ENCODE measurements at places on chromosomes 5 and 9.
A peak's percentile ranks its signal among the peaks of the same experiment; 100 is the strongest.

GRCh38 chr5:135034236-135034962 is 371 bp upstream of the PITX1 start:
- no peak for DNase-seq

DNA sequence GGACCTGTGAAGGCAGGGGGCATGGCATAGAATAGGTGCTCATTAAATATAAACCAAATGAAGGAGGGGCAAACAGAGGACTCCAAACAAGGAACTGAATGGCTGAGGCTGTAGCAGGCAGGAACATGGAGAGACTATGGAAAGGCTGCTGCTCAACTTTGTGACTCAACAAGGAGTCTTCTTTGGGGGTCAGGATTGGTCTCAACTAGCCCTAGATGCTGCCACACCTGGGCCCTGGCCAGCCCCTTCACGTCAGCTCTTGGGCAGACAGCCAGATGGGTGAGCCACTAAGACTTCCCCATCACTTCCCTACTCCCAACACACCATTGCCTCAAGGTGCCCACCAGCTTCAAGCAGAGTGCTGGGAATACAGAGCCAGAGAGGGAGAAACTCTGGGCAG is 11.0 kb downstream of the RPP25L start:
- DNase-seq, result no peak

DNA sequence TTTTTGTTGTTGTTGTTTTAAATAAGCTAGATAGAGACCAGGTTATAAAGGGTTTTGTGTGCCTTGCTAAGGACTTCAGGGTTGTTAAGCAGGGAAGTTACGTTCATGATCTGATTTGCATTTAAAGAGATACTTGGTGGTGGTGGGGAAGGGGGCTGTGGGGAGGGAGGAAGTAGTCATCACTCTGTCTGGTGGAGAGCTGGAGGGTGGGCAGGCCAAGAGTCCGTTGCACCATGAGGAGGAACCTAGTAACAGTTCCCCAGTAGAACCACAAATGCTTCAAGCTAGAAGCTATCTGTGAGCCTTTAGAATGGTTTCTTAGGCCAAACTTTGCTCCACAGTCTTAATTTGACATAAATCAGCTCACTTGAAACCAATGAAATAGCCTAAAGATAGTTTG is 18.7 kb upstream of the ROPN1L start:
- no peak for DNase-seq

DNA sequence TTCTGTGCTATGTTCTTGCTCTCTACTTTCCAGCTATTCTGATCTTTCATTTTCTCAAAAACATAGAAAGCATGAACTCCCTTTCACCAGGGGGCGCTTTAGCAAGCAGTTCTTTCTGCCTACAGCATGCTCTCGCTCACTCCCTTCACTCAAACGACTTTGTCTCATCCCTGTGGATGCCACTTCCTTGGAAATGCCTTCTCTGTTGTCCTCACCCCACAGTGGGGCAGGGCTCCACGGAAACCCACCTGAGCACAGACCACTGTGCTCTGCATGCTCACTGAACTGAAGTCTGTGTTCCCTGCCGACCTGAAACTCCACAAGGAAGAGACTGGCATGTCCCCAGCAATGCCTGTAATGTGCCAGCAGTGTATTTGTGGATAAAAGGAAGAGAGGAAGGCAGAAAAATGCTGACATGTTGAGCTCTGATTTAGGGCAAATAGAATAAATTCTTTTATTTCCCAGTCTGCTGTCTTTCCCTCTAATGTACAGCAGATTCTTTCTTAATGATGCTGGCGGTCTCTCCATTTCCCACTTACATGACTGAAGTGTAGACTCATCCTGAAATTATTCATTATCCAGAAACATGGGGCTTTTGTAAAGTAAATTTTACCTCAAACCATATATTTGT is 4.9 kb upstream of the ROR2 start:
- DNase-seq, result peak; percentile 37

DNA sequence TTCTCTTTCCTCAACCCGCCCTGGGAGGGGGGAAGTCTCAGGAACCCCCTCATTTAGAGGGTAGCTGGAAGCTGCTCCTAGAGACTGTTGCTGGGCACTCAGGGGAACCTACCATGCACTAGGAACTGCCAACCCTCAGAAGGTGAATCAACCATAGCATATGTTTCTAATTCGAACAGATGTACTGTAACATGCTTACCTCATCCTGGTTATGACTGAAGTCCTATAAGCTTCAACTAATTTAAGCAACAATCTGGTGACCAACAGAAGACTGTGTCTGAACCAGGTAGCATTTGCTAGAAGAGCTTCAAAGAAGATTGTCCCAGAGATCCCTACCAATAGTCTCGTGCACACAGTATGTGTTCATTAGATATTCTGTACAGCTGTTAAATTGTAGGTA is 5.7 kb upstream of the PRDM6 start:
- DNase-seq, result no peak

- no peak for DNase-seq
Observed at GRCh38 chr5:133421394-133421793, 190.9 kb downstream of the FSTL4 start.

DNA sequence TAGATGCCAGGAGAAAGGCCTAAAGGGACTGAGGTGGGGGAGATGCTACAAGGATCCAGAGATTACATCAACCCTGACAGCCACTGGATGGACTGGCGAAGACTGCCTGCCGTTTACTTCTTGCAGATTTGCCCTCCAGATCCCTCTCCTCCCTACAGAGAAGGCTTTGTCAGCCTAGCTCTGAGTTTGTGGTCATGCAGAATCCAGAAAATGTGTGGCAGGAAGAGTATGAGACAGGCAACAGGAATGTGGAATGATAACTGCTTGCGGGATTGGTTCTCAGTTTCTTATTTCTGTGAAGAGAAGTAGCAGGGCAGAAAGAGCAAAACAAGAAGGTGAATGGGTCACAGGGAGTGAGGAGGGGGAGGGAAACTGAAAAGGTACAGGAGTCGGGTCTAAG is 129.6 kb downstream of the TLE1 start:
- DNase-seq, result no peak

DNA sequence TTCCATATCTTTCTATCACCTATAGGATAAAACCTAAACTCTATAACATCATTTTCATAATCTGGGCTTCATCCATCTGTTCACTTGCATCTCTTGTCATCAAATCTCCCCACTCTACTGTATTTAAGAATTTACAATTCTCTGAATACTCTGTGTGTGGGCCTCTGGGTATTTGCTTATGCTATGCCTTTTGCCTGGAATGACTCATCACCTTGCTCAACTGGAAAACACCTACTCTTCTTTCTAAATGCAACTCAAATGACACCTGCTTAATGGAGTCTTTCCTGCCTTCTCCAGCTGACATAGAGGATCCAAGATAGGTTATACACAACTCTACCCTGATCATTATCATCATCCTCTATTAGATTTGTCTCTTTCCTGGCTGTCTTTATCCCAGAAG is 421.7 kb downstream of the SPATA31D1 start:
- no peak for DNase-seq

DNA sequence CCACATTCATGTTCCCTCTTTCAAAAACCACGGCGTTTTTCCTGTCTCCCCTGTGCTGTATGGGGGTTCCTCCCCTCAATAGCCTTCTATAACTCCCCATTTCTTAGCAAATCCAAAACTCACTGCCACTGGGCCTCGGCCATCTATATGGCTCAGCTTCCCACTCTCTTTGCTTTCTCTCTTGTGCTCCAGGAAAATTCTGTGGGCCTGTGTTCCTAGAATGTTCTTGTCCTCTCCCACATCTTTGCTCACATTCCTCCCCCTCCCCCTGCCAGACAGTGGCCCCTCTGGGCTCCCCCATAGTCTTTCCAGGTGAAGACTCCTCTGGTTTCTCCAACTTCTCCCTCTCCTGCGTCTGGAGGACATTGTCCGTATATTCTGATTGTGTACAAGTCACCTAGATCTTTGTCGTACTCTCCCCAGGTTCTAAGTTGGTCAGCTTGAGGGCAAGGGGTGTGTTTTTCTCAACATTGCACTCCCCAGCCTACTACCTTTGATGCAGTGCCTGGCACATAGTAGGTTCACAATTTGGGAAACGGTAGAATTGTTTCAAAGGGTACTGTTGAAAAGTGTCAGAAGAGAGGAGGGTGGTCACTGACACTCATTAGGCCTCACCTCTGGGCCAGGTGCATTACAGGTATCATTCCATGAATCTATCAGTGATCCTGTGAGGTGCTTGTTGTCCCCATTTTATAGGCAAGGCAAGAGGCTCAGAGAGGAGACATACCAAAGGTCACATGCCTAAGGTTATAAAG is 3.7 kb upstream of the DUSP1 start:
- no peak for DNase-seq

GRCh38 chr5:72180925-72181324 is 73.7 kb downstream of the MAP1B start:
- DNase-seq, result peak; percentile 63

DNA sequence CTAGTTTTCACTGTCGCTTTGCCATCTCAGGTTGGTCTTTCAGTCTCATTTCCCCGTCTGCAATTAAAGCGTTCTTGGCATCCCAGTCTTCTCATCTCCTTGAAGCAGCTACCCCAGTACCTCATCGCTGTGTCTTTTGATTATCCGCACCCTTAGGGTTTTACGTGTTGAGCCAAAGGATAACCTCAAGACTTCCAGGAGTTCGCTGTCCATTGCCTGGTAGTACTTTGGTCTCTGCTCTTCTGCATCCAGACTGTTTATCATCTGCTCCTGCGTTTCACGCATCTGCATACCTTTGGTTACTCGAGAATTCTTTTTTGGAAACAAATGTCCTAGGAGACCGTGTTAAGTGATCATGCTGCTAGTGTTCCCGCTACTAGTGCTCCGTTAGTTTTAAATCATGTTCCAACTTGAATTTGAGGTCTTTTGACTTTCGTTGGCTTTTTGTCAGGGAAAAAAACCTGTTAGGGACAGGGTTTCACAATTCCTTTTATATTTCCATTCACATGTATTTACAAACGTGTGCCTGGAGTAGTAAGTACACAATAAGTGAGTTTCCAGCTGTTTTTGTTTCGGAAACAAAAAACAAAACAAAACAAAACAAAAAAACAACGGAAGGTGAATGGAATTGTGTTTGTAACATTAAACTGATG is 888 bp downstream of the RABGAP1 start:
- DNase-seq, result peak; percentile 58

- no peak for DNase-seq
Observed at GRCh38 chr9:130666393-130667119, 2.2 kb downstream of the PRDM12 start.

DNA sequence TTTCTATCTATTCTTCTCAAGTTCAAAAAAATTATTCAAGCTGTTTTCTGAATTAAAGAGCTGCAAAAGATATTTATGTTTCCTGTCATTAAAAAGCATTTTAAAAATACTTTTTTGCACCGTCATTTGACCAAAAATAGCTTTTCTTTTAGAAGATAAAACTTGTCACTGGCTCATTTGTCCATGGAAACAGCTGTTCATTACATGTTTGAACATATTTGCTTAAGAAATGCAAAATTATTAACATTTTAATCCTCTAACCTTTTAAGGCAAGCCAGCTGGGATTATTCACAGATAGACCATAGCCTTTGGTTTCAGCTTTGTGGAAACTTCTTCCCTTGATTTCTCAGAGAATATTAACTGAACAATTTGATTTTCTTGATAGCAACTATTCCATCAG is 393.9 kb downstream of the TUSC1 start:
- DNase-seq, result no peak

GRCh38 chr5:139901251-139901575 is 105.6 kb downstream of the PSD2 start:
- DNase-seq, result no peak

- no peak for DNase-seq
Observed at GRCh38 chr5:91235271-91235694, 147.8 kb downstream of the ARRDC3 start.

DNA sequence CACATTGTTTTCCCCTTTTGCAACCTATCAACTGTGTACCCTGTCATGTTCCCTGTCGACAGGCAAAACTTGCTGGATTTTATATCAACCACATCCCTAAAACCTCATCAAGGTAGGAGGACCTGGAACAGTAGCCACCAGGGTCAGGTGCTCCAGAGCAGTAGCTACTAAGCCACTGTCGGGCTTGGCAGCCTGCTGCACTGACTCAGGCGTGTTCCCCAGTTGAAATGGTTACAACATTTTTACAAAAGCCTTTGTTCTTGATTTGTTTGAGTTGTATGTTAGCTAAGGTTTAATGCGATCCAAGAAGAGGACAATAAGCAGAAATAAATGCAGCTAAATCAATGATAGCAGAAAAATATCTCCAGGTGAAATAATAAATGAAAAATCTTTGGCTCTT is 407.4 kb upstream of the TLE4 start:
- no peak for DNase-seq

DNA sequence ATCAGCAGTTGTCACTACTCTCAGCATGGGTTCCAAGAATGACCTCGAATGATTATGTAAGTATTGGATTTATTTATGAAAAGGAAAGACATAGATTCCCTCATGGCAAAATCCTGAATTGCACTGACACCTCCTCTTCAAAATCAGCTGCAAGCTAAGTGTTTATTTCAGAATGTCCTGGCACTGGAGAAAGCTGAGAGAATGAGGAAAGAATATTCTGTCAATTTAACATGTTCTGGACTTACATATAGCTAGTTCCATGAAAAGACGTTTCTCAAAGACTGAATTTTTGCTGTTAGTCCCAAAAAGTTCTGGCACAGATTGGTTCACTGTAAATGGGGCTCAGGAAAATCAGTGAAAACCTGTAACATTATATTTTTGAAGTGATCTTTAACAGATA is 120.3 kb downstream of the NREP start:
- DNase-seq, result no peak

DNA sequence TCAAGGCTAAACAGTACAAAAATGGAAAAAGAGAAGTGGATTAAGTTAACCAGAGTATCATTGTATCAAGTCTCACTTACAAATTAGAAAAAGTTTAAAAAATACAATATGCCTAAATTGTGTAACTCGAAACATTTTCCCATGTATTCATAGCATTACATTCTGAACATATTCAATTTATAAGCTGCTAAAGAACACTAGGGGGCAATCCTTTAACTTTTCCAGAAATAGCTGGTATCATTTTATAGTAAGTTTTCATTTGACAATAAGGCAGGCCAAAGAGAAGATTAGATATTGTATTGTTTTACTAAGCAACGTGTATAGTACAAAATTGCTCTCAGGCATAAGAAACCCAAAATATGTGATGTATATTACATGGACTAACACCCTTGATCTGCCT is 234.6 kb downstream of the ADGRV1 start:
- DNase-seq, result no peak

DNA sequence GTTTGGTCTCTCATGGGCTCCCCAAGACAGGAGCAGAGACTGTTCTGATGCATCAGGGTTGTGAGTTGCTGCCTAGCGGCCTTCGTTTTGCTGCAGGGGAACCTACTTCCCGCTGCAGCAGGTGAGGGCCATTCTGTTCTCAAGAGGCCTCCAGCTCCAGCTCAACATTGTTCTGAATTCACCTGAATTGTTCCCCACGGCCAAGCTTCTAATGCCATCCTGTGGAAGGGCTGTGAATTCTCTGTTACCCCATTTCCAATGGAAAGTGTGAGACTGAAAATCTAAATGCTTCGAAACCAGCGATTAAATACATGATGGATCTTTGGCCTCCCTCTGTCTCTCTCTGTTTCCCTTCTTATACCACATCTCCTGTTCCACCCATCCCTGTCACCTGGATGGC is 349.1 kb upstream of the DAP start:
- no peak for DNase-seq

- DNase-seq, result no peak
Observed at GRCh38 chr5:176779537-176779936, 30.8 kb upstream of the UNC5A start.

GRCh38 chr9:109904666-109905065 is 124.7 kb downstream of the PALM2AKAP2 start:
- no peak for DNase-seq
